Chondrocyte (in vitro differentiated cells): ENCODE measurements at places on chromosomes 3 and 15. TPM values are rescaled to one million over a fixed set of nuclear protein-coding genes. Genes with fewer than 3 reads are reported as not detected.

DNA sequence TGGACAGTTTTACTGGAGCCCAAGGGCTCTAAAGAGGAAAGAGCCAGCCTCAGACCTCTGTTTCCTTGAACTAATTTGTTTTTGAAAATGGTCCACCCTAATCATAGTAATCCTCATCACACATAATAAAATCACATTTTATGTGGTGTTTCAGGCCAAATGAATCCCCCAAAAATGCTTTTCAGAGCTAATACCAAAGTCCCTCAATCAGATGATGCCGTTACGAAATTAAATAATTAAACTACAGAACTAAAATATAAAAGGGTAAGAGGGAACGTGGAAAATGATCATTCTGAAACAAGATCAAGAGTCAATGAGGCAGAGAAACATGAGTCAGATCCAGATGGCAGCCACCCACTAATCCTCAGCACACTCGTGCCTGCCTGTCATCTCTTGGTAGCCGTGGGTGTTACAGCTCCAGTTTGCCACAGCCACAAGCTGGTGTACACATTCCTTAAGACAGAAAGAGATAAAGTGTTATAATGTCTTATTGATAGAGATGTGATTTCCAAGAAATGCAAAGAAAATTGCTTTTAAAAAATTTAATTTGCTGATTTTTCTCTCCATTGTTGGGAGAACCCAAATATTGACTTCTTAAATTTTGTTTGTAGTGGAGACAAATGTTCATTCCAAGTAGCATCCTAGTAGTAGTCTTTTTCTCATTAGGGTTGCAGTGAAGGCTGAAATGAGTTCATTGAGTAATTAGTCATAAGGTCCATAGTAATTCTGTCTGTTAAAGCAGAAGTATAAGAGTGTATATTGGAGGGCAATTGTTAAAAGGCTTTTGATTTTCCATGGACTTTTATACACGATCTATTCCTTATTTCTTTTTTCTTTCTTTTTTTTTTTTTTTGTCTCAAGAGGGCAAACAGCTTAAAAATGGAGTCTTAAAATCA lies 104.2 kb downstream of the AGBL1 start:
- no peaks in the 10 kb centered on the region for H3K36me3 ChIP-seq
- no peak overlapping the region for H3K4me3 ChIP-seq
- peaks cover 2% of the 10 kb centered on the region for H3K27me3 ChIP-seq
- no peaks in the 10 kb centered on the region for H3K4me1 ChIP-seq

DNA sequence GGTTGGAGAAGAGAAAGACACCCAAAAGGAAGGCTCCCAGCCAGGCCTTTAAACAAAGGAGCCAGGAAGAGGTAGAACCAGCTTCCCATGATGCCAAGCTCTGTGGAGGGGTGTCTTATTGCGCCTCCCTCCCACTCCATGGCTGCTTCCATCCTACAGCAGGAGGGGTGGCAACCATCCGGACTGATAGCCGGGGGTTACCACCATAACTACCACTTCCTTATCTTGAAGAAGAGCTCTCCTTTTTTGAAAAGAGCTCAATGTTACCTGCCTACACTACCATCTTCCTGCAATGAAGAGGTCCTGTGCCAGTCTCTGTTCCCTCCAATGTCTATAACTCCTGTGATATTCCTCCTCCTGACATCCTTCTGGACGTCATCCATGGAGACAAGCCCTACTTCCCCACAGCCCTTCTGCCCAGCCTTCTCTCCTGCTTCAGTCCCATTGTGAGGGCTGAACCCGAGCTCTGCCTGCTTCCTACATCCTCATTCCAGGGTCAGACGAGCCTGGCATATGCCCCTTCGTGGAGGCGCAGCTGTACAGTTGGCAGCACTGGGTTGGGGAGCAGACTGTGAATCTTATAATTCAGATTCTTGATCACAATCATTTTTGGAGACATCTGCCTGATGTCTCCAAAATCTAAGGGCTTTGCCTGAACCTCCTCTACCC lies 8.5 kb downstream of the CCDC9B start:
- peaks cover 4% of the 10 kb centered on the region for H3K36me3 ChIP-seq
- H3K4me1 ChIP-seq: peaks cover 95% of the 10 kb centered on the region
- DNase-seq: no peak
- H3K27ac ChIP-seq: peak overlapping the region; percentile 87

C3orf52 gene
- total RNA-seq: 2.1 to 5.8 TPM (median 4.3 TPM) in 3 replicates

PPM1L gene
- total RNA-seq: 3.3 to 9.6 TPM (median 8.5 TPM) in 3 replicates

GRCh38 chr3:462851-463250 lies 266.3 kb downstream of the CHL1 start:
- H3K27ac ChIP-seq: no peak overlapping the region
- no peaks in the 10 kb centered on the region for H3K36me3 ChIP-seq
- H3K4me1 ChIP-seq: no peaks in the 10 kb centered on the region
- H3K4me3 ChIP-seq: no peak overlapping the region

DNA sequence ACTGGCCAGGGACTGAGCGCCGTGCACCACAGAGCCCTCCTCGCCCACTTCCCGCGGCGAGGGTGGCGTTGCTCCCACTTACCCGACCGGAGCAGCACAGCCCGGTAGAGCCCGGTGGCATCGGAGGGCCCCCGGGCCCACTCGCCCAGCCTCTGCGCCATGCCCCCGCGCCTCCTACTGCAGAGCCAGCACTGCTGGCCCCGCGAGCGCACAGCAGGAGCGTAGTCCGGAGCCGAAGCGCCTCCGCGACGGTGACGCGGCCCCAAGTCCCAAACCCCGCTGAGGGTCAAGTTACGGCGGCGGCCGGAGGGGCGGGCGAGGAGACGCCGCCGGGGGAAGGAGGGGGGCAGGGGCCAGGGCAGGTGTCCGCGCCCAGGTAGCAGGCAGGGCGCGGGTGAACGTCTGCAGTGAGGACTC lies 9.6 kb upstream of the FAM107A start:
- no peak overlapping the region for H3K27ac ChIP-seq
- H3K4me3 ChIP-seq: no peak overlapping the region
- H3K27me3 ChIP-seq: peaks cover 29% of the 10 kb centered on the region
- peaks cover 1% of the 10 kb centered on the region for H3K36me3 ChIP-seq

KCNMB3 gene
- 2.0 to 3.6 TPM (median 2.4 TPM) in 3 replicates for total RNA-seq

DNA sequence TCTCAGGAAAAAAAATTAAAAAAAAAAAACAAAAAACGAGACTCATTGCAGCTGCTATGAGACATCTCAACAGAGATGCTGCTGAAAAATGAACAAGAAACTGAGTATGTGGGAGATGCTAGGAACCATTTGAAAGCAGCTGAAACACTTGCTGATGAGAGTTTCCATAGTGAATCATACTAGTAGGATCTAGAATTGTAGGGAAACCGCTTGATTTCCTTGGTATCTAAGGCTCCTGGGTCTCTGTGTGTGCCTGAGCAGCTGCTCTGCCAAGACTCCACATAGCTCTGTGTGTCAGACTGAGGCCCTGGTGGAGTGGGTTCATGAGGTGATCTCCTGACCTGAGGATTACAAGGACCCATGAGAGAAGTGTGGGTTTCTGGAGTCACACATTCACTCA lies 313.4 kb upstream of the NECTIN3 start:
- H3K4me3 ChIP-seq: no peak overlapping the region
- no peaks in the 10 kb centered on the region for H3K27me3 ChIP-seq
- no peak overlapping the region for H3K27ac ChIP-seq
- peaks cover 6% of the 10 kb centered on the region for H3K4me1 ChIP-seq
- no peak for DNase-seq

- no peak for DNase-seq
- no peak overlapping the region for H3K27ac ChIP-seq
These were observed 78.8 kb downstream of the MCF2L2 start for GRCh38 chr3:183349421-183350157.

DNA sequence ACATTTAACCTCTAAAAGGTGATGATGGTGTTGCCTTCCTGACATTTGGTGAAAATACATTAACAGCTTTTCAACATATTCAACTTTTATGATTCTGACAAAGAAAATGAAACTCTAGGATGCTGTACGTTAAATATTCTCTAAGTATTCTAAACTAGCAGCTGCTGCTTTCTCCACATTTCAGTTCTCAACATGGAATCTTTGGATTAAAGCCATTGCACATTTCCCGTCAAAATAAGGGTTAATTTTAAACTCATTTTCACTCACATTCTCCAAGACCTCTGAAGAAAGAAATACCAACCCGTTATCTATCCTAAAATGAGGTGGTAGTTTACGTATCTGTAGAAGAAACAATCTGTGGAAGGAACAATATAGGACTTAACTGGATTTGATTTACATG lies 655.7 kb upstream of the ARPP21 start:
- H3K36me3 ChIP-seq: no peaks in the 10 kb centered on the region
- no peak overlapping the region for H3K27ac ChIP-seq
- no peak for DNase-seq
- peaks cover 5% of the 10 kb centered on the region for H3K27me3 ChIP-seq

- no peak overlapping the region for H3K27ac ChIP-seq
- peaks cover 31% of the 10 kb centered on the region for H3K36me3 ChIP-seq
- no peak overlapping the region for H3K4me3 ChIP-seq
- H3K27me3 ChIP-seq: no peaks in the 10 kb centered on the region
- DNase-seq: peak; percentile 81
These were observed 16.1 kb downstream of the MESP2 start for GRCh38 chr15:89792106-89792805.

DNA sequence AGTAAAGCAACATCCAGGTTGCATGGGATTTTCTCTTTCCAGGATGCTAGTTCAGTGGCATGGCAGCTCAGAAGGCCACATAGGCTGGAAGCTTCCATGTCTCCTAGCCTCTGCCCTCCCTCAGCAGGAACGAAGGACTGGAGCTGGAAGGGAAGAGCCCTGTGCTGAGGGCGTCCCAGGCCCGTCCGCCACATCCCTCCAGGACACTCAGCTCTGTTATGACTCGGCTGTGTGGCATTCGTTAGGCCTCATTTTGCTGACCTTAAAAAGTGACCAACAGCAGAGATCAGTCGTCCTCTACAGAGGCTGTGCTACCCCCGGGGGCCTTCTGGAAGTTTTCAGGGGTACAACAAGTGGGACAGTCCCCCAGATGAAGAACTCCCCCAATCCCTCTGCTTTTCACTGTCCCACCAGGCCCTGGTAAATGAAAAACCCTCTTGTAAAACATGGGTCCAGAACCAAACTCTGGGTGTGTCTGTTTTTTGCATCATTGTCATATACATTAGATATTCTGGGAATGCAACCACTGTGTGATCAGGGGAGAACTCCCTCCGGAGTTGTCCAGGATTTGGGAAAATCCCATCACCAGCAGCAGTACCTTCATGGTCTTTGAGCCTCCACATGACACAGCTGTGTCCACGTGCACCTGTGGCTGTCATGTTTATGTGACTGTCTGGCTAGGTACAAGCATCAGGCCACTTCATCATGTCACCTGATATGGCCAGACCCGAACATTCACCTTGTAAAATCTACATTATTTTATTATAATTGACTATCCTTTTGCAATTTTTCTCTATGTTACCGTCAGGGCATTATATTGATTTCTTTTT lies 149.9 kb downstream of the OR4M2 start:
- H3K4me1 ChIP-seq: no peaks in the 10 kb centered on the region
- DNase-seq: no peak
- no peaks in the 10 kb centered on the region for H3K27me3 ChIP-seq
- no peaks in the 10 kb centered on the region for H3K36me3 ChIP-seq

GRCh38 chr3:96017556-96017955 lies 796.8 kb upstream of the EPHA6 start:
- DNase-seq: no peak
- H3K27me3 ChIP-seq: peaks cover 6% of the 10 kb centered on the region
- H3K27ac ChIP-seq: no peak overlapping the region
- H3K4me3 ChIP-seq: no peak overlapping the region
- H3K4me1 ChIP-seq: no peaks in the 10 kb centered on the region
